Neural crest cell (in vitro differentiated cells): ENCODE measurements at places on chromosomes 11 and 22.

DNA sequence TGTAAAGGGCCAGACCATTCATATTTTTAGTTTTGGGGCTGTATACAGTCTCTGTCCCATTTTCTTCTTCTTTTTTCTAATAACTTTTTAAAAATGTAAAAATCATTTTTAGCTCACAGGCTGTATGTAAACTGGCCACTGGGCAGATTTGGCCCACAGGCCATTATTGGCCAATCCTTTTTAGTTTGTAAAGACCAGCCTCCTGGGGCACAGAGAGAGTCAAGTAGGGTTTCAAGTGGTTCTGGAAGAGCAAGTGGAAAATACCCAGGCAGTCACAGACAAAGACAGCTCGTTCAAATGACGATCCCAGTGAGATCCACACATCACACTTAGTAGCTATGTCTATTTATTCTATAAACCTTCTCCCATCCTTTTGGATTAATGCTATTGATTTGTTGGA lies 150.2 kb upstream of the ARHGAP20 start:
- no peak for DNase-seq

DNA sequence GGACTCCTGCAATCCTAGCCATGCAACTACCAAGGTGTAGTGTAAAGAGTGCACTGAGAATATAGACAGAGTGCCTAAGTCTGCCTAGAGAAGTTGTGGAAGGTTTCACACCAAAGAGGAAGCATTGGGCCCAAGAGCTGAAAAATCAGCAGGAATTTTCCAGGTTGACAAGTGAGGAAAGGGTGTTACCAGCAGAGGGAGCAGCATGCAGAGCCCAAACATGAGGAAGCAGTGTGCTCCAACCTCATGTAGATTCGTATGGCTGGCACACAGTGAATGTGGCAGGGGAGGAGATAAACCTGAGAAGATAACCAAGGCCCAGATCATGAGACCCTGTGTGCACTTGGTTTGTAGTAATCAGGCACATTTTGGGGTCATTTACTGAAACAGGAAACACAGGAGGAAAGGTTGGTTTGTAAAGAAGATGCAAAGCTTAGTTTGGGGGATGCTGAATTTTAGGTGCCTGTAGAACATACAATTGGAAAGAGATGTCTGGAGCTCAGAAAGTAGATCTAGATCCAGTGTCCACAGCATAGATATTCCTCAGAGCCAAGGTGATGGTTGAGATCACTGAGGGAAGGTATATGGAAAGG lies 1.7 kb downstream of the HPX start:
- DNase-seq = peak; percentile 29

DNA sequence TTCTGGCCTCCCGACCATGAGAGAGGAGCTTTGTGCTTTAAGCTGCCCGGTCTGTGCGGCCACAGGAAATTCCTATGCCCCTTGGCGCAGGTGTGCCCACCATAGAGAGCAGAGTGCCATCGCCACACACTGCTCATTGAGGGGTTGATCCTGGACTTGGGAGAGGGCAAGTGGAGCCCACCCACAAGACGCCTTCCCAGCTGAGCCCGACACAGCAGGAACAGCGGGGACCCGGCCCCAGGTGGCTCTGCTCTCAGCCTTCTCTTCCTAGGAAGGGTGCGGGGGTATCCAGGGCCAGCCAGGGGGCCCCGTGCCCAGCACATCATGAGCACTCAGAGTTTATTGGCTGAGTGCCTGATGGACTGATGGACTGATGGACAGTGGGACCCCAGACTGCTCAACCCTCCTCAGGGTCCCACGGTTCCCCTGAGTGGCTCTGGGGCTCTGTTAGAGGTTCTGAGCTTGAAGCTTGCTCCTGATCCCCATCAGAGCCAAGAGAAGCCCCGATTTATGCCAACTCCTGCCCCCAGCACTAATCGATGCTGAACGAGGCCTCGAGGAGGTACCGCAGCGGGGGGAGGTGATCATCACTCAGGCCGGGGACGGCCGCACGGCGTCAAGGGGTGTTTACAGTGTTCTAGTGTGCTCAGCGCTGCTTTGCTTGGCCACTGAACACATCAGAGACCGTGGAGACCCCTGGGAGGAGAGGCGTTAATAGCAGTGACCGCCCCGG lies 13.5 kb upstream of the MRGPRD start:
- DNase-seq = no peak

DNA sequence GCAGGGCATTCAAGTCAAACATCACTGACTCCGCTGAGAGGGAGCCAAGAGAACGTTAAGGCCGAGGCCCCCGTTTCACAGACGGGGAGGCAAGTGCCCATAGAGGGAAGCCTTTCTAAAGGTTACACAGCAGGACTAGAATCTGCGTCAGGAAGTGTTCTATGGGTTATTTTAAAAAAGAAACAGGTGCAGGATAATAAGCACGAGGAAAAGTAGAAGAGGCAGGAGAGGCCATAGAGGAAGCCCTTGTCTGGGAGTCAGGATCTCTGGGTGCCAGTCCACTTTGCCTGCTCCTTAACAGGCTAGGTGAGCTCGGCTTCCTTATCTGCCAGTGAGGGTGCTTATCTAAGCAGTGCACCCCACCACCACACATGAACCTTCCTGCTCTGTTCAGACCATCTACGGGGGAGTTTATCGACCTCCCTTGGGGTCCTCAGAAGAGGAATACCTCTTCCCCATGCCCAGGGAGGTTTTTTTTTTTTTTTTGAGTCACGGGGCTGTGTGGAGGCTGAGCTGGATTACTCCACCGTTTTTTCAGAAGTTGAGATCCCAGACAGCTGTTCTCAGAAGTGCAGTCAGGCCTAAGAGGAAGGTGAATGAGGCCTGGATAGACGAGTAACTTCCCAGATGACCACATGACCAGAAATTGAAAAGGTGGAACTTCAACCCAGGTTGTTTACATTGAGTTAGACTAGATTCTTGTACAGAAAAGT lies 1.2 kb upstream of the FCHSD2 start:
- no peak for DNase-seq

- no peak for DNase-seq
These were observed 17.4 kb downstream of the LARGE2 start for GRCh38 chr11:45939836-45940235.

DNA sequence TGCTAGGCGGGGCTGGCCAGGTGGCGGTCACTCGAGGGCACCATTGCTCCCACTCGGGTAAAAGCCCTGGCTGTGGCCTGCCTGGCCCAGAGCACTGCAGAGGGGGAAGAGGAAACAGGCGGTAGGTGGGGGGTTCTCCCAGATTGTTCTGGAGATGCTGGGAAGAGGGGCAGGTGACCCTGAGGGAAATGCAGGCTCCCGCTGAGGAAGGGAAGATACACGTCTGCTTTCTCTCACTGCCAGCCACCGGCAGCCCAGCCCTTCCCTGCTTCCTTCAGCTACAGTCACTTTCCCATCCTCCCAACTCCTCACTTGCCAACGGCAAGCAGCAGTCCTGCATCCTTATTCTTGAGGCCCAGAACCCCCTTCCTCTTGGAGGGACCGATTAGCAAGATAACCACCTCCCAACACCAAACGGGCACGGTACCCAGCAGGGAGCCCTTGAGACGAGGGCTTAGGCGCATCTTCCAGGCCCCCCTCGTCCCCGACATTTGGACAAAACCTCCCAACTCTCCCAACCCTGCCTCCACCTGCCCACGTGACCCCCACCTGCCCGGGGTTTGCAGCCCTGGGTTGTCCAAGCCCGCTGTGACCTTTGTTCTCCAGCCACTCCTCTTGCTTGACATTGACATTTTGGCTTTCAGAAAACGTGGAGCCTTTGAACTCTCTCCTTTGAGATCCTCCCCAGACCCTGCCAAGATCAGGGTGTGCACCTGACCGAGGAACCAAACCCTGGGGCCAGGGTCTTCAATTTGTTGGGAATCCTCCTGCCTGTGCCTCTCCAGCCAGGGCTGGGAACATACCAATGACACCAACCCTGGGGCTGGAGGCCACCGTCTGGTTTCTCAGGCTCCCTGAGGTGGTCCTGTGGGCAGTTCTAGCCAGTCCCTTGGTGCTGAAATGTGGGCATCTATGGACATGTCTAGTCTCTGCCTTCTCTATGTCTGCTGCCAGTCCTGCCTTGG lies 48.8 kb upstream of the TTLL12 start:
- DNase-seq = no peak

GRCh38 chr11:721741-722345 lies 15.8 kb downstream of the EPS8L2 start:
- no peak for DNase-seq

DNA sequence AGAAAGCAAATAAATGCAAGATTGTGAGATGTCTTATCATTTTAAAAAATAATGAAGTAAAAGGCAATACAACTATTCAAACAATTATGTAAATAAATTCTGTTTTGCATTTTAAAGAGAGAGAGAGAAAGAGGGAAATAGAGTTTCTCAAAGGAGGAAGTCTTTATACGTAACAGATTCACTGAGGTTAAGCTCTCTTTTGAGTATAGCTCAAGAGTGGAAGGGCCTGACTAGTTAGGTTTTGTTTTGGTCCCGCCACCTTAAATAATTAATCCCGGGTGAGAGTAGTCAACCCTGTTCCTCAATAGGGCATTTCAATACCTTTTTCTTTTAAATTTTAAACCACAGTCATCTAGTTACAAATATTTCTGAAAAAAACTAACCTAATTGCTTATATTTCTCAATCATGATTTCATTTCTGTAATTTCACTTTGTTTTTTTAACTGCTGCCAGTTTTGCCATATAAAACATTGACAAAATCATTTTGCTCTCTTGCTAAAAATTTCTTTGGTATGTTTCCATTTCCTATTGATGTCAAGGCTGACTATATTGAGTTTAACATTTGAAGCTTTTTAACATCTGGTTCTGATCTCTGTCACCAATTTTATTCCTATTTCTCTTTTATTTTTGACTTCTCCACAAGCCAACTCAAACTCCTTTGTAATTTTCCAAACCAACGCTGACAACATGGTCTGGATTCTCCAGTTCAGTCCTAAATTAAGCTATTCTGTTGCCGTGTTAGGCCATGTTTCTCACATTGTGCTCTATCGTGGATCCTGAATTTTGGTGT lies 10.3 kb downstream of the OR10D3 start:
- no peak for DNase-seq

- DNase-seq = no peak
These were observed 8.7 kb downstream of the TSKU start for GRCh38 chr11:76791861-76792260.

DNA sequence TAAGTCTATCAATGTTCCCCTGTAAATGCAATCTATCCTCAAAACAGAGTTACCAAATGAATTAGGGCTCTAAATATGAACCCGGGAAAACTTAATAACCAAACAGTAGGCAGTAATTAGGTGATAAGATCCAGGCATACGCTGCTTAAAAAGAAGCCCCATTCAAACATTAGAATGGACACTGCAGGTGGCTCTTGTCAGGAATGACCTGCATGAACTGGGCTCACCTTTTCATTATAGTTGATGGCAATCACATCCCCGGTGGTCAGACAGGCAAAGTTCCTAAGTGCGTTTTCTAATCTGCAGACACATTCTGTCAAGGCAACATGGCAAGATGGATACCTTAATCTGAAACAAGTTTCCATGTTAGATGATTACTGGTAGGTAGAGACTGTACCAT lies 14.0 kb downstream of the UFD1 start:
- no peak for DNase-seq

GRCh38 chr11:132220474-132220873 lies 850.1 kb downstream of the NTM start:
- no peak for DNase-seq

- DNase-seq = no peak
These were observed 3.8 kb downstream of the MN1 start for GRCh38 chr22:27797520-27798391.
